Osteocyte (in vitro differentiated cells): ENCODE measurements at places on chromosomes 13 and 19. TPM values are rescaled to one million over a fixed set of nuclear protein-coding genes. Genes with fewer than 3 reads are reported as not detected.

GRCh38 chr13:109790086-109790485 lies 3.7 kb upstream of the IRS2 start:
- H3K36me3 ChIP-seq, result no peaks in the 10 kb centered on the region
- no peak overlapping the region for H3K27ac ChIP-seq
- H3K4me1 ChIP-seq, result peaks cover 20% of the 10 kb centered on the region
- DNase-seq, result no peak
- H3K4me3 ChIP-seq, result no peak overlapping the region

- H3K27me3 ChIP-seq, result no peaks in the 10 kb centered on the region
- no peak overlapping the region for H3K4me3 ChIP-seq
- H3K36me3 ChIP-seq, result no peaks in the 10 kb centered on the region
- DNase-seq, result no peak
- no peak overlapping the region for H3K27ac ChIP-seq
Measured at GRCh38 chr13:53953183-53953582, 924.6 kb downstream of the OLFM4 start.

DNA sequence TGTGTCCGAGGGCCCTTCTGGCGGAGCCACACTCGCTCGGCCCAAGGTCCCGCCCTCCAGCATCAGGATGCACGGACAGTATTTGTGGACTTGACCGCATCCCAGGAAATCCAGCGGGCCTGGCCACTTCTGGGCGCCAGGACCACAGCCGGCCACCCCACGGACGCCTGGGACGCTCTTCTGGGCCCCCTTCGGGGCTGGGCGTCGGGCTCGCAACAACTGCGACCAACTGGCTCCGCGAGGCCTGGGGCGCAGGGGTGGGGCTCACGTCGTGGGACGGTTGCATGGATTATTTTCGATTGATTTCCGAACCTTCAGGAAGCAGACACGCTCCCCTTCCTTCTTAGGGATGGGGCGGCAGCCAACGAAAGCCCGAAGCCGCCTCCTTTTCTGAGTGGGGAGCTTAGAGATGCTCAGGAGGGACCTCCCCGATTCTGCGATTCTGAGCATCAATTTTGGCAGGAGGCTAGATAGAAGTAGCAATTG lies 521 bp upstream of the NUP58 start:
- H3K4me3 ChIP-seq, result peak overlapping the region; percentile 88
- peaks cover 25% of the 10 kb centered on the region for H3K27me3 ChIP-seq
- H3K27ac ChIP-seq, result peak overlapping the region; percentile 92

- H3K36me3 ChIP-seq, result no peaks in the 10 kb centered on the region
- no peak overlapping the region for H3K27ac ChIP-seq
- peaks cover 14% of the 10 kb centered on the region for H3K4me1 ChIP-seq
- peaks cover 15% of the 10 kb centered on the region for H3K27me3 ChIP-seq
- DNase-seq, result no peak
Measured at GRCh38 chr13:102972191-102972590, 94.0 kb downstream of the SLC10A2 start.

DNA sequence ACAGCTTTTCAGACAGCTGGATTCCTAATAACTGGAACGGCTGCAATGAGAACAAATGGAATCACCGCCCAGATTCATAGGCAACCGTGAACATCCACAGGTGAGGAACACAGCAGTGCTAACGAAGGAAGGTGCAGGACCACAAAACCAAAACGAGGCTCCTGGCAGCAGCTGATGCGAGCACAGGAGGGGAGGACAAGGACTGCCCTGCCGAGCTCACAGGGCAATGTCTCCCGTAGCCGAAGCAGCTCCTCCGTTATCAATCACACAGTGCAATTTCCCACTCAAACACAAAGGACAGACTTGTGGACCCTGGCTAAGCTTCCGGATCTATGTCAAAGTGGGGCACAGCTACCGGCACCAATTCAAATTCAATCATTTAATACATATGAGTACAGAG lies 70.6 kb downstream of the STK24 start:
- peak; percentile 53 for DNase-seq
- H3K27me3 ChIP-seq, result no peaks in the 10 kb centered on the region
- peaks cover 88% of the 10 kb centered on the region for H3K4me1 ChIP-seq
- H3K4me3 ChIP-seq, result no peak overlapping the region

GRCh38 chr13:91242652-91243051 lies 104.8 kb upstream of the MIR17HG start:
- no peak overlapping the region for H3K27ac ChIP-seq
- no peaks in the 10 kb centered on the region for H3K4me1 ChIP-seq
- H3K36me3 ChIP-seq, result no peaks in the 10 kb centered on the region
- DNase-seq, result no peak
- H3K4me3 ChIP-seq, result no peak overlapping the region

RETN gene
- total RNA-seq, result not detected in 2 replicates

CBY2 gene
- not detected in 2 replicates for total RNA-seq

SPIB gene
- total RNA-seq, result not detected in 2 replicates

- H3K27me3 ChIP-seq, result peaks cover 60% of the 10 kb centered on the region
- no peak overlapping the region for H3K4me3 ChIP-seq
- DNase-seq, result no peak
- peaks cover 21% of the 10 kb centered on the region for H3K4me1 ChIP-seq
- no peaks in the 10 kb centered on the region for H3K36me3 ChIP-seq
- no peak overlapping the region for H3K27ac ChIP-seq
Measured at GRCh38 chr19:46077815-46078167, 37.0 kb upstream of the IGFL4 start.

DNA sequence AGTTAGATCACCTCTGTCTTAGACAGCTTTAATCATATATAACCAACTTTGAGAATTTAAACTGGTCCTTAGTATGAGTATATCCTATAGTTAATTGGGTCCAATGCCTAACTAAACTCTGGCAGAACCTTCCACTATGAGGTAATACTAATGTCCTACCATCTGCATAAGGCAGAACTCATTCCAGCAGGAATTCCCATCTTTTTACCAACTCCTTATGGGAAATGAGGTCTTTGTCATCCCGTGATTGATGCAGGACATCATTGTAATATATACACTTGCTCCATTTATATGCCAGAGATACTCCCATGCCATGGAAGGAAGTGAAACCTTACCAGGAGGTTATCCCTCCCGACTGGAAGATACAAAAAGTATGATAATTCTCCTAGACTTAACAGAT lies 2.8 kb downstream of the KCTD4 start:
- DNase-seq, result no peak
- peaks cover 26% of the 10 kb centered on the region for H3K4me1 ChIP-seq

- no peaks in the 10 kb centered on the region for H3K36me3 ChIP-seq
- no peak overlapping the region for H3K4me3 ChIP-seq
- DNase-seq, result no peak
- H3K27me3 ChIP-seq, result no peaks in the 10 kb centered on the region
Measured at GRCh38 chr19:48540110-48540509, 11.9 kb upstream of the SULT2B1 start.

LILRA5 gene
- total RNA-seq, result not detected in 2 replicates

DNA sequence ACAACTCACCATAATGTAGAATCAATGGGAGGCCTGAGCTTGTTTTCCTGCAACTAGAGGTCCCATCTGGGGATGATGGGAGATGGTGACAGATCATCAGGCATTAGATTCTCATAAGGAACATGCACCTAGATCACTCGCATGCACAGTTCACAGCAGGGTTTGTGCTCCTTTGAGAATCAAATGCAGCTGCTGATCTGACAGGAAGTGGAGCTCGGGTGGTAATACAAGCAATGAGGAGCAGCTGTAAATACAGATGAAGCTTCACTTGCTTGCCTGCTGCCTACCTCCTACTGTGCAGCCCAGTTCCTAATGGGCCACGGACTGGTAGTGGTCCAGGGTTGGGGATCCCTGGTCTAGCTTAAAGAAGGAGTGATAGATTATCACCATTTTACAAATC lies 33.0 kb downstream of the KPNA3 start:
- no peak for DNase-seq
- no peak overlapping the region for H3K4me3 ChIP-seq
- no peak overlapping the region for H3K27ac ChIP-seq
- H3K36me3 ChIP-seq, result peaks cover 7% of the 10 kb centered on the region

DNA sequence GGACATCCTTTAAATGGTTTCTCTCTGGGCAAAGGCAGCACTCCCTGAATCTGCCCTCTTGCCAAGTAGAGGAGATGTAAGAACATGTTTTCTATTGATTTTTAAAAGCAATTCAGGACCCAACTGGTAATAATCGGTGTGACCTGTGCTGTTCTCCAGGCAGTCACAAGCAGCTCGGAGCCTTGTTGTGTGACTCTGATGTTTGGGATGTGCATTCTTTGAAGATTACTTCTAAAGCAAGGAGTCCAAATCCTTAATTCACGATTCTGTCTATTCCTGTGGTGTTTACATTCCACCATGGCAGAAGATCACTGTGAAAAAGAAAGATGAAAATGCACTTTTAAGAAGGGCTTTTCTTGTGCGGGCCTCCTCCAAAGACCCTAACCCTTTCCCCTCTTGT lies 122.3 kb upstream of the ZNF536 start:
- no peaks in the 10 kb centered on the region for H3K27me3 ChIP-seq
- H3K36me3 ChIP-seq, result no peaks in the 10 kb centered on the region
- no peaks in the 10 kb centered on the region for H3K4me1 ChIP-seq
- H3K4me3 ChIP-seq, result no peak overlapping the region
- no peak for DNase-seq

DNA sequence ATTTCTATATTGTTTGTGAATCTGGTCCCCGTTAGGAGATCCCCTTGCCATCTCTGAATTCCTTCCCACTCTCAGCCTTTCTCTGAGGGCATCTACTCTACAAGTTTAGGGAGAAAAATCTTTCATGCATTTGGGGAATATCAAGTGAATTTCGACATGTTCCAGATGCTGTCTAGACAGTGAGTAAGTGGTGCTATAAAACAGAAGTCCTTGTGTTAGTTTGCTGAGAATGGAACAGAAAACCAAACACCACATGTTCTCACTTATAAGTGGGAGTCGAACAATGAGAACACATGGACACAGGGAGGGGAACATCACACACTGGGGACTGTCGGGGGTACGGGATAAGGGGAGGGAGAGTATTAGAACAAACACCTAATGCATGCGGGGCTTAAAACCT lies 5.1 kb downstream of the OR7A10 start:
- H3K27ac ChIP-seq, result no peak overlapping the region
- H3K36me3 ChIP-seq, result no peaks in the 10 kb centered on the region
- peaks cover 3% of the 10 kb centered on the region for H3K27me3 ChIP-seq

DNA sequence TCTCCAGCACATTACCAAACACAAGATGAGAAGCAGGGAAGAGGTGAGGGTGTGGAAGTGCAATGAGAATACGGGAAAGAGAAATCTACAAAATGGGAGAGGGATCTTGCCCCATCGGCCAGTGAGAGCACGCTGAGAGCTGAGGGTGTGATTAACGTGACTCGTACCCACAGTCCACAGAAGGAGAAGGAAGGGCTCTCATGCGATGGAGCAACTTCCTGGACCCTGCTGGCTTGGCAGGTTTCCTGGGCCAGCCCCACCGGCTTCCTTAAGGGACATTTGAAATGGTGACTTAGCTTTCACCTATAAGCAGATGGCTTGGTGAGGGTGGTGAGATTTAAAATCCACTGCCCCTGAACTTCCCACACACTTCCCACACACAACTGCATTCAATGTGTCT lies 740.1 kb downstream of the UQCRFS1 start:
- no peak overlapping the region for H3K27ac ChIP-seq
- H3K4me1 ChIP-seq, result peaks cover 22% of the 10 kb centered on the region
- no peaks in the 10 kb centered on the region for H3K27me3 ChIP-seq
- no peaks in the 10 kb centered on the region for H3K36me3 ChIP-seq
- DNase-seq, result no peak
- no peak overlapping the region for H3K4me3 ChIP-seq

DNA sequence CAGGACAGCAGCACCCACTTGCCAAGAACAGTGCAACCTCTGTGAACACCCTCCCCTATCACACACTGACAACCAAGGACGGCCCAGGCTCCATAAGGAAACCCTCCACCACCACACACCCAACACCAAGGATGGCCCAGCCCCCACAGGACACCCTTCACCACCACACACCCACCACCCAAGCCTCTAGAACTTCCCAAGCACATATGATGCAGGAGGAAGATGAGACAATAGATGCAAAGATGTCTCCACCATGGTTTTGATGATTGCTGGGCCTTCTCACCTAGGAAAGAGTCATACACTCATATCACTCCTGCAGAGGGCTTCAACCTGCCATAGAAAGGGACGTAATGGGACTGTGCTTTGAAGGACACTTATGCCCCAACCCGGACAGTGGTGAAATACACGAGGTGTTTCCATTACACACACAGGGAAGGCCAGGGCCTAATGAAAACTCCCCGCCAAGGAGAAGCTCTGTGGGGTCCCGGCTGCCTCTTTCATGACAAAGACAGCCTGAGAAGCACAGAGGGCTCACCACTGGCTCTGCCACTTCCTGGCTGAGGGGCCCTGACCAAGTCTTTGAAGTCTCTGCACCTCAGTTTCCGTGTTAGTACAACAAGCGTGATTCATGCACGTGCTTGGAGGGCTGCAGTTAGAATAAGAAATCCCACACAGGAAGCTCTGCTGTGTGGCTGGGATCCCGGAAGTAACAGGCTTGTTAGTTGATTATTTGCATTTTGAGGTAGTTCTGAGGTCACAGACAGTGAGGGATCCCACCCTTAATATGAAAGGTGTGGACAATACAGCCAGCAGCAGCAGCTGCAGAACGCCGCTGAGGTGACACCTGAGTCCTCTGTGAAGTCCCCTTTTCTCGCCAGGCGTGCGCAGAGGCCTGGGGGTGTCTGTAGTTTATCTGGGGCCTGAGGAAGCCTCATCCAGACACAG lies 61.9 kb upstream of the ATP12A start:
- no peak overlapping the region for H3K4me3 ChIP-seq
- no peak for DNase-seq
- no peak overlapping the region for H3K27ac ChIP-seq
- no peaks in the 10 kb centered on the region for H3K4me1 ChIP-seq

- H3K4me1 ChIP-seq, result peaks cover 5% of the 10 kb centered on the region
- no peaks in the 10 kb centered on the region for H3K27me3 ChIP-seq
- DNase-seq, result no peak
- H3K4me3 ChIP-seq, result no peak overlapping the region
- H3K27ac ChIP-seq, result no peak overlapping the region
Measured at GRCh38 chr13:32362574-32362973, 47.3 kb downstream of the BRCA2 start.

GFY gene
- total RNA-seq, result not detected in 2 replicates

- peak overlapping the region; percentile 73 for H3K4me3 ChIP-seq
- peak overlapping the region; percentile 98 for H3K27ac ChIP-seq
Measured at GRCh38 chr19:18282021-18282787, 782 bp upstream of the JUND start.

TMEM238 gene
- total RNA-seq, result 0.70 and 1.1 TPM in 2 replicates

SSC5D gene
- 21.5 and 22.1 TPM in 2 replicates for total RNA-seq

DNA sequence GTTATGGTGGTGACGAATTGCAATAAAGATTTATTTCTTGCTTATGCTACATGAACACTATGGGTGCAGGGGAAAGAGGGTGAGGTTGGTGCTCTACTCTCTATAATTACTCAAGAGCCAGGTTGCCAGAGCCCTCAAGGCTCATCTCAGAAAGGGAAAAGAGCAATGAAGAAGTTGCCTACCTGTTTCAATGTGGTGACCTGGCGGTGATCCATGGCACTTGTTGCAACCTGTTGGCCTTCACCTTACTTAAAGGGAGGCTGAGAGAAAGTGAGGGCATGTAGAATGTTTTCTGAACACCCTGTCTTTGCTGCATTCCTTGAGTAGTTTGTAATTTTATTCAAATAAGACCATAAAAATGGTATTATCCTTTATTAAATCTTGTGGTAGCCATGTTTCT lies 394.4 kb downstream of the GPC6 start:
- H3K36me3 ChIP-seq, result peaks cover 3% of the 10 kb centered on the region
- H3K4me3 ChIP-seq, result no peak overlapping the region
- H3K27ac ChIP-seq, result no peak overlapping the region
- DNase-seq, result no peak
- H3K4me1 ChIP-seq, result peaks cover 59% of the 10 kb centered on the region
- H3K27me3 ChIP-seq, result no peaks in the 10 kb centered on the region

GRCh38 chr19:35714601-35715354 lies 3.0 kb upstream of the KMT2B start:
- H3K4me1 ChIP-seq, result peaks cover 25% of the 10 kb centered on the region
- no peak overlapping the region for H3K27ac ChIP-seq
- no peaks in the 10 kb centered on the region for H3K36me3 ChIP-seq
- DNase-seq, result no peak
- no peaks in the 10 kb centered on the region for H3K27me3 ChIP-seq

DPRX gene
- not detected in 2 replicates for total RNA-seq

ZNF681 gene
- total RNA-seq, result 1.4 and 2.4 TPM in 2 replicates
